ENCODE measurements at places on chromosomes 1 and 21.

- DNase-seq, result no peak
Observed at GRCh38 chr1:245770156-245770555, 615.4 kb downstream of the KIF26B start.

GRCh38 chr1:54462597-54463258 is 56.5 kb upstream of the SSBP3 start:
- no peak for DNase-seq

DNA sequence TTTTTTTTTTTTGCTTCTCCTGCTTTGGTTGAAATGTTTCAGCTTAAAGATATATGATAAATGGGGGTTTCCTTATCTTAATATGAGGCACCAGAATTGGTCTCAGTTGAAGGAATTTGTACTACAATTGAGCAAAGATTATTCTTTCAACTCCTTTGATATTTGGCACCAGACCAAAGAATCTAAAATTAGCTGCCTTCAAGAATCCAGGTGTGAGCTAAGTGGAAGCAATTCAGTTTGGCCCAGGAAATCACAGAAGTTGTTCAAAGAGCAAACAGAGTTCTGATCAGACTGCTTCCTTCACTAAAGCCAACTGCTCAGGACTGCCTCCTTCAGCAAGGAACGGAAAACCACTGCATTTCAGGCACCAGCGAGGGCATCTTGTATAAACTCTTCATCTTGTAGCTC is 68.3 kb upstream of the BCAR3 start:
- no peak for DNase-seq

- no peak for DNase-seq
Observed at GRCh38 chr1:32068957-32069588, 3.7 kb upstream of the TMEM39B start.

DNA sequence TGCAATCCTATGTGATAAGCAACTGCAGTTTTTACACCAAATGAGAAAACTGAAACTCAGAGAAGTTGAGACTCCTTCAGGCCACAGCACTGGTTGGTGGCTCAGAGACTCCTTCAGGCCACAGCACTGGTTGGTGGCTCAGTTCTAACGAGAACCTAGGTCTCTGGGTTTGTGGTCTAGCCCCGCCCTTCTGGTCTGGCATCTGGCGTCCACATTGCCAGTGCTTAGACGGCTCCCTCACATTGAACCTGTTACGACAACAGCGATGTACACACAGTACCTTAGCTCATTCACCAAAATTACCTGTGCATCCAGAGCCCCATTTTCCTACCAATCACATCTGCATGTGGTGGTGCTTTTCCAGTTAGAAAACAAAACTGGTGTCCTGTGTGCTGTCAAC is 66.1 kb downstream of the NID1 start:
- peak; percentile 70 for DNase-seq

DNA sequence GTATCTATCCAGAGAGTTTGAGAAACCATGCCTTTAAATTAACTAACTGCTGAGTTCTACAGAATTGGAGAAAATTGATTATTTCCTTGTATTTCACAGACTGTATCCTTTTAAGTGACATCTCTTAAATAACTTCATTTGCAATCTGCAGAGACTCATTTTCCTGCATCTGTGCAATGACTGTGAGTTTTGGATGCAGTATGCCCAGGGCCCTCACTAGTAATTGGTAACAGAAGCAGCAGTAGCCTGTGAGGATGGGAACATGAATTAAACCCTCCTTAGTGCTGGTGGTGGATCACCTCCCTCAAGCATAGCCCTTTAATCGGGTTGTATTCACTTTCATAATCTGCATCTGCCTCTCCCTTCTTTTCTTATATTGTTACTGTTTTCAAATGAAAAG is 21.7 kb upstream of the SH3D21 start:
- no peak for DNase-seq

DNA sequence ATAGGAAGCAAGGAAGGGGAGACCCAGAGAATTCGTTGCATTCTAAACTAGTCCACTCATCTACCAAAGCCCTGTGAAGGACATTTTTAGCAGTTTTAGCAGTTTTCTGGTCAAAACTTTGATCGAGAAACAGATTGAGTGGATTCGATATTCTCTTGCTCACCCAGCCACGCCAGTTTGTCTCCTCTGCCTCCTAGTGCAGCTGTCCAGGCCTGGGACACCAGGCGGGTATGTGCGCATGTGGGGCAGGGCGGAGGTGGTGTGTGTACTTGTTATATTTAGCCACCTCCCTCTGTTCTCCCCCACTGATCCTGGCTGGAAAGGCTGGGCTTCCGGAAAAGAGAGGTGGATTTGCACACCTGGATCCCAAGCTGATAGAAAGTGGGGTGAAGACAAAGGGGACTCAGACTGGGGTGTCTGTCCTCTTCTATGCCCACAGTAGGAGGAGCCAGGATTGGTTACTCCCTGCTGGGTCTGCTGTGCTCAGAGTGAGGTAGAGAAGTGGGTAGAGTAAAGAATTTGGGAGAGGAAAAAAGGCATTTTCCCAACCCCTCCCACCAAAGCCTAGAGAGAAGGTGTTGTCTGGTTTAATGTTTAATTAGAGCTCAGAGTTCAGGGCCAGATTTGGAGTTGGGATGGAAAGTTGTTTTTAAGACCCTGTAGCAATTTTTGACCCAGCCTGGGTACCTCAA is 3.8 kb downstream of the LMNA start:
- DNase-seq, result no peak

DNA sequence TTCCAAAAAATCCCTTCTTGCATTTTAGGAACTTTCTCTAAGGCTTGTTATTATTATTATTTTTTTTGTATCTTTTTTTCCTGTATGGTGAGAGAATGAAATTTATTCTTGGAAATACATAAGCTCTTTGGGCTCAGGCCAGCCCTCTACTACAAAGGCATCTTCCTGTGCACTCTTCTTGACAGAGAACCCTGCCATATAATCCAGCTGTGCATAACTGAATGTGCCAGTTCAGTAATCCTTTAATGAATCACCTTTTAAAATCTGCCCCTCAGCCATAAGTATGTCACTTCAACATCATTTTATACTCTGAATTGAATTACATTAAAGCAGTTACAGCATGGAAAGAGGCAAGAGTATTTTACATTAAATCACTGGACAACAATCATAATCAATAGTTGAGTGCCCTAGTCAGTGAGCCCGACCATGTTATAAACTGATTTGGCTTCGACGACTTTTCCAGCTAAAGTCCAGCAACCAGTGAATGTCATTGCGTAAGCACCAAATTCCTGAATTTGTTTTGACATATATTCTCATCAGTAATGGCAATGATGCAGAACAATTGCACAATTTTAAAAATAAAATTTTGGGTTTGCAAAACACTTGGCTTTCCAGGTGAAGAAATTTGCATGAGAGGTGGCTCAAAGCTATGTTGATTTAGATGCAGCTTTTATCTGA is 59.2 kb upstream of the KCNK2 start:
- DNase-seq, result no peak

GRCh38 chr1:31517301-31517700 is 59.0 kb upstream of the TINAGL1 start:
- DNase-seq, result no peak

DNA sequence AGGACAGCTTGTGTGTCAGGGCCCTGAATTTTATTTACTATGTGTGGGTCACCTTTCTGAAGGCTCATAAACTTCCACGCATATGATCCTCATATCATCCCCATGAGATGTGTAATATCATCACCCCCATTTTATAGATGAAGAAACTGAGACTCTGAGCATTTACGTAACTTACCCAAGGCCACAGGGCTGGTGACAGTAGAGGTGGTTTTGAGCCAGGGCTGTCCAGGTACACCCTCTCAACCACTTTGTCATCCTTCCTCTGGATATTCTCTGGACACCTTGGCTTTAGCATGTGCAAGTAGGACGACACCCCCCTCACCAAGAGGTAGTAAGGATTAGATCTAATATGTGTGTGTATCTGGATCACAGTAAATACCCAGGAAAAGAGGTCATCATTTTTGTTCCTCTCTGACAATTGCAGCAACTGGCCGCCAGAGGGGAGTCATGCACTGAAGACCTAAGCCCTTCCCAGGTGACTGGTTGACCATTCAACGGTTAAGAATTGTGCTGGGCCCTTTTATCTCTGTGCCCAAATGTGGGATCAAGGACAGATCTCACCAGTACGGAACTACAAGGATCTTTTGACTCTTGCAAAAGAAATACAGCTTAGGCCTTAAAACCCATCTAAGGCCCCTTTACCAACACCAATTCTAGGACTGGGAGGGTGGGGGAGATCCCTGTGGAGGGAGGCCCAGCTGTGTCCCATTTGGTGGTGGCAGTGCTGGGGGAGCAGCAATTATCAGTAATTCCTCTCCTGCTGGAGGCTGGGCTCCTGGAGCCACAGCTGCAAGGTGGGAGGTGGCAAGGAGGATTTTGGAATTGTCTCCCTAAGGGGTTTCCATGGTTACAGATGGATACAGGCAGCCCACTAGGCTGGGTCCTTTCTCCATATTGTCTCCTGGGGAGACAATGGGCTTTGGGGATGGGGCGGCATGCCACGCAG is 13.7 kb upstream of the E2F2 start:
- peak; percentile 78 for DNase-seq

GRCh38 chr1:92691925-92692324 is 93.0 kb downstream of the EVI5 start:
- no peak for DNase-seq

DNA sequence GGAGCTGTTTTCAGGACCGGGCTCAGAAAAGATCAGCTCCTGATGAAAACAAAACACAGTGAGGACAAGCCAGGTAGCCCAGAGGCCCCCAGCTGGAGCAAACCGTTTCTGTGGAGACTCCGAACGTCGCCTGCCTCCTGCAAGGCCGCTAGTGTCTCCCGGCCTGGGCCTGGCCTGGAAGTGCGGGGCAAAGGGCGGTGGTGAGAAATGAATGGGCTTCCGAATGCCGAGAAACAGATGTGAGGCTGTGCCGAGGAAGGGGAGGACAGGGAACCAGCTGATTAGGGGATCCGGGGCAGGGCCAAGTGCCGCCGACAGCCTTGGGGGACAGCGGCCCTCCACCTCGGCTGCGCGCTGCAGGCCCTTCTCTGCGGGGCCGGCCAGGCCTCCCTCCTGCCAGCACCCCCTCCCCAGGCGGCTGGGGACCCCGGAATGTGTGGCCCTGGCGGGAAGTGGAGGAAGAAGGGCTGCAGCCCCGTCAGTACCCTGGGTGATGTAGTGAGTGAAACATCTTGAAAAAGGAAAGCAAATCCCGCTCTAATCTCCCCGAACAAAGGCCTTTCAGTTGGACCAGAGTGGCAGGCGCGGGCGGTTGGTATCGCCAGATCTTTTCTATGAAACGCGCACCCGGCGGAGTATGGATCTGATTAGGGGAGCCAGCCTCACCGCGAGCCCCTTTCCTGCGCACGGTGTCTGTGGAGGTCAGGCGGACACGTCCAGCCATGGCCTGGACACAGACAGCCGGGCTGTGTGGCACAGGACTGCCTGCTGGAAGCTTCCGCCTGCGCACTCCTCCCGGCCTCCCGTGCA is 52.6 kb downstream of the PRDM16 start:
- no peak for DNase-seq

GRCh38 chr1:204232526-204232925 is 18.7 kb upstream of the GOLT1A start:
- DNase-seq, result no peak

GRCh38 chr1:16266411-16267118 is 29.6 kb upstream of the CPLANE2 start:
- DNase-seq, result no peak

GRCh38 chr1:153648000-153648643 is 10.4 kb upstream of the SNAPIN start:
- DNase-seq, result no peak

- DNase-seq, result no peak
Observed at GRCh38 chr1:5770981-5771765, 221.1 kb downstream of the NPHP4 start.

- DNase-seq, result no peak
Observed at GRCh38 chr21:43275421-43276211, 106.8 kb downstream of the CRYAA start.

DNA sequence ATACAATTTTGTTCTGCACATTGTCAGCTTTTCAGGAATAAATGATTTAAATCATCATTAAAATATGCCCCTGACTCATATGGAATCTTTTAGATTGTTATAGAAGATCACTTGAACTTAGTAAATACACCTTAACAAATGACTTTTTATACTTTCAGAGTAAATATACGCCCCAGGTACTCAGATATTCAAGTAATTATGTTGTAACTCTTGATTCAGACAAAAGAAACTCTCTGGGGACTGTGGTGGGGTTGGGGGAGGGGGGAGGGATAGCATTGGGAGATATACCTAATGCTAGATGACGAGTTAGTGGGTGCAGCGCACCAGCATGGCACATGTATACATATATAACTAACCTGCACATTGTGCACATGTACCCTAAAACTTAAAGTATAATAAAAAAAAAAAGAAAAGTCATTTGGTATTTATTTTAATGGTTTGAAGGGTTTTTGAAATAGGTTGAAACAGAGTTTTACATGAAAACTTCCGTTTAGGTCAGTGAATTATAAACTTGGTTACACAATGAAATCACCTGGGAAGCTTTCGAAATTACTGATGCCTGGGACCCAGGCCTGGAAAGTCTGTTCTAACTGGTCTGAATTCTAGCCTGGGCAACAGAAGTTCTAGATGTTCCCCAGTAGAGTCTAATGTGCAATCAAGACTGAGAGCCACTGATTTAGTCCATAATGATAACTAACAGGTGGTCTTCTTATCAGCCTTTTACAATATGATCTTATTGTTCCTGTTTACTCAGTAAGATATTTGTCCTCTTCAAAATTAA is 320.5 kb upstream of the NR5A2 start:
- no peak for DNase-seq

GRCh38 chr1:12358499-12358898 is 128.7 kb downstream of the VPS13D start:
- no peak for DNase-seq

DNA sequence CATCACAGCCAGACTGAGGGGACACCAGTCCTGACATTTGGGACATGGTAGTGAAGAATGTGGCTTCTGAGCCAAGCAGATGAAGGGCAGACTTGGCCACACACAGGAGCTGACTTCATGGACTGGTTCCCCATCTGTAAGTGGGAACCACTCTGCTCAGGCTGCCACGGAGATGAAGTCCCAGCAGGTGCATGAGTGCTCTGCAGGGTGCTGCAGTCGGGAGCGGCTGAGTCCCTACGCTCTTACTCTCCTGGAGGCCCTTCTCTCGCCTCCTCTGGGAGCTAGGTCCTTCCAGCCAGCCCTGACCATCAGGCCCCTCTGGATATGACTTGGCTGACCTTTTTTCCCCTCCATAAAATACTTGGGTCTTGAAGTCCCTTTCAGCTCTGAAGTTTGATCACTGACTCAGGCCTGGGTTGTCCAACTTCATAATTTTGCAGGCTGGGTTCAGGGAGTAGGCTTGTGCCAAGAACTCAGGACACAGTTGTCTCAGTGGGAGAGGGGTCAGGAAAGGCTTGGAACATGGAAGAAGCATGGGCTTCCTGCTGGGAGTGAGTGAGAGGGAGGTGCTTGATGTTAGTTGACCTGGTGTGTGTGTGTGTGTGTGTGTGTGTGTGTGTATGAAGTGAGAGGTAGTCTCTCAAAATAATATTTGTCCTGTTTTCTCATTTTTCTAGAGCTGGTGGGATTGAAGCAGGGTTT is 21.0 kb upstream of the EPS8L3 start:
- DNase-seq, result no peak

GRCh38 chr1:68111519-68112436 is 61.4 kb upstream of the DIRAS3 start:
- no peak for DNase-seq
